ENCODE measurements at places on chromosomes 2 and 18. TPM values are rescaled to one million over a fixed set of nuclear protein-coding genes. Genes with fewer than 3 reads are reported as not detected.

MYCN gene
- 5.9 TPM for total RNA-seq

CIDEA gene
- total RNA-seq: not detected

ERBB4 gene
- total RNA-seq: 12.7 TPM

SGPP2 gene
- not detected for total RNA-seq

KATNAL2 gene
- total RNA-seq: 5.0 TPM

PROKR1 gene
- total RNA-seq: 1.2 TPM

GRCh38 chr2:43170405-43171105, 55.9 kb downstream of the ZFP36L2 start:
- H3K27me3 ChIP-seq: no peaks in the 10 kb centered on the region
- H3K4me1 ChIP-seq: peaks cover 28% of the 10 kb centered on the region
- H3K36me3 ChIP-seq: no peaks in the 10 kb centered on the region

- no peak overlapping the region for H3K4me3 ChIP-seq
- no peaks in the 10 kb centered on the region for H3K4me1 ChIP-seq
- no peaks in the 10 kb centered on the region for H3K36me3 ChIP-seq
- H3K27ac ChIP-seq: no peak overlapping the region
- DNase-seq: no peak
These were observed 54.2 kb downstream of the INPP4A start for GRCh38 chr2:98498703-98499440.

DNA sequence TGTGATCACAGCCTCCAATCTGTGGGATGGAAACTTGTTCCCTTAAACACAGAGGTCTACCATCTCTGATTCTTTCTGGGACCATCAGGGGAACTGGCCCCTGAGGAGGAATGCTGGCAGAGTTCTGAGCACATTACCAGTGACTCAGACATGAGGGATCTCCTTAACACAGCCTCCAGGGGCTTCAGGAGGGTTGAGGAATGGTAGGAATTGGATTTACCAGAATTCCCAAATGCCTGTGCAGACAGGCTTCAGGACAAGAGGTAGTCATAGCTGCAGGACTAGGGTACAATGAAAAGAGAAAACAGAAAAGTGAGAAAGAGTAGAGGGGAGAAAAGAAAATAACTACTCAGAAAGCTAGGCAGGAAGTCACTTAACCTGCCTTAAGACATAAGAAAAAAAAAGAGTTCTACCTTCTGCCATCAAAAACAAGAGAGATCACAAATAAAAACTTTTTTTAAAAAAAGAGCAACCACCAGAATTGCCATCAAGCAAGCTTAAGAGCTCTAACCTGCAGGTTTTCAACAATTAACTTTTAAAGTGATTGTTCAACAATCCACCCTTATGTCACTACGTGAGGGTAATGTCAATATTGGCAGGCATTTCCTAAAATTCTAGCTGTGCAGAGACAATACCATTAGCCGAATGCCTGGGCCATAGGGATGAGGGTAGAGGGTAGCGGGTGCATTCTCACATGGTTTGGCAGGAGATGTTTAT, 524.4 kb downstream of the BCL11A start:
- no peaks in the 10 kb centered on the region for H3K27me3 ChIP-seq
- H3K27ac ChIP-seq: no peak overlapping the region
- no peak for DNase-seq

DNA sequence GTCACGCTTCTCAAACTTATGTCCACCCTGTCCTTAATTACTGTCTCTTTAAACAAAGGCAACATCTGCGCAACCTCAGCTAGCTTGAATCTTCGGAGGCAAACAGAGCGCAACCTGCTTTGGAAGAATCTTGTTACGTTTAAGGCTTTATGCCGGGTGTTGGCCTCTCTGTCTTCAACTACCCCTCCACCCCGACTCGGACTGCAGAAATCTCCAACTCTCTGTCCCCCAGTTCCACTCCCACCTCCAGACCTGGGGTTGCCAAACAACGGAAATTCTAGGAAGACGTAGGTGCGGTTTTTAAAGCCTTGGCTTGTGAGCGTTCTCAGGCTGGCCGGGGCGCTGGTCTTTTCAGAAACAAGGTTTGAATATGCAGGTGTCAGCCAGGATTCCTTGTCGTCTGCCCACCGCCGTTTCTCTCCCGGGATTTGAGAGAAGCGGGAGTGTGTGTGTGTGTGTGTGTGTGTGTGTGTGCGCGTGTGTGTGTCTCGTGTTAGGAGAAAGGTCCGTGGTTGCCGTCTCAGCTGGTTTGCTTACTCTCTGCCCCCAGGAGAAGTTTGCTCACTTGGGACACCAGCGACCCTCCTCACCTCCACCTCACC, 1.1 kb upstream of the ONECUT2 start:
- peaks cover 83% of the 10 kb centered on the region for H3K27me3 ChIP-seq
- H3K4me1 ChIP-seq: peaks cover 41% of the 10 kb centered on the region
- no peak for DNase-seq
- no peak overlapping the region for H3K27ac ChIP-seq

DNA sequence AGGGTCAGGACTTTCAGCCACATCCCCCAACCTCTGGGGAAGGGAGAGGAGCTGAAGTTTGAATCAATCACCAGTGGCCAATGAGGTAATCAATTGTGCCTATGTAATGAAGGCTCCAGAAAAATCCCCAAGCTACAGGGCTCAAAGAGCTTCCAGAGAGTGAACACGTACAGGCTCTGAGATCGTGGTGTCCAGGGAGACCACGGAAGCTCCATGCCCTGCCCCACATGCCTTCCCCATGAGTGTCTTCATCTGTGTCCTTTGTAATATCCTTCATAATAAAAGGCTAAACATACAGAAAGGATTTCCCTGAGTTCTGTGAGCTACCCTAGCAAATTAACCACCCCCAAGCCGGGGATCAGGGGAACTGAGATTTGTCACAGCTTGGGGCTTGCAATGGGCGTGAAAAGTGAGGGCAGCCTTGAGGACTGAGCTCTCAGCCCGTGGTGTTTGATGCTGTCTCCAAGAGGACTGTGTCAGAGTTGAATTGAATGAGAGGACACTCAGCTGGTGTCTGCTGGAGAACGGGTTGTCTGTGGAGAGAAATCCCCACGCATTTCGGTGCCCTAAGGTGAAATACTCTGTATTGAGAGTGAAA, 25.5 kb upstream of the TUBB6 start:
- no peaks in the 10 kb centered on the region for H3K36me3 ChIP-seq
- H3K4me3 ChIP-seq: no peak overlapping the region
- H3K4me1 ChIP-seq: peaks cover 48% of the 10 kb centered on the region
- DNase-seq: no peak

DNA sequence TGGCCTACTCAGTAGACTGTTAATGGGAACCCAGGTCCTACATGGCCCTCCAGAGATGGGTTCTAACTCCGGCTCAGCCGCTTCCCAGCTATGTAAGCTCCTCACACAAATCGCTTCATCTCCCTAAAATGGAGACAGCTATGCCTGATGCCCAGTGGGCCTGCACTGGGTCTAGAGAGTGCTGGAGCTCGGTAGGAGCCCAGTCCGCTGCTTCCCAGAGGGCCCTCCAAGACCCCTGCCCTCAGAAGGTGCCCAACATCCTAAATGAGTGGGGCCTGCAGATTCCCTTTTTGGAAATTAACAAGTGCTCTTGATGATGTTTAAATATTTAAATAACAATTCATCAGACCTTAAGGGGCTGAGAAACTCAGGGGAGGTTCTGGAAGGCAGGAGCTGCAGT, 47.1 kb downstream of the HS1BP3 start:
- H3K36me3 ChIP-seq: no peaks in the 10 kb centered on the region
- H3K27me3 ChIP-seq: no peaks in the 10 kb centered on the region
- H3K27ac ChIP-seq: no peak overlapping the region
